ENCODE measurements at places on chromosomes 12 and 14.
A peak's percentile ranks its signal among the peaks of the same experiment; 100 is the strongest.

DNA sequence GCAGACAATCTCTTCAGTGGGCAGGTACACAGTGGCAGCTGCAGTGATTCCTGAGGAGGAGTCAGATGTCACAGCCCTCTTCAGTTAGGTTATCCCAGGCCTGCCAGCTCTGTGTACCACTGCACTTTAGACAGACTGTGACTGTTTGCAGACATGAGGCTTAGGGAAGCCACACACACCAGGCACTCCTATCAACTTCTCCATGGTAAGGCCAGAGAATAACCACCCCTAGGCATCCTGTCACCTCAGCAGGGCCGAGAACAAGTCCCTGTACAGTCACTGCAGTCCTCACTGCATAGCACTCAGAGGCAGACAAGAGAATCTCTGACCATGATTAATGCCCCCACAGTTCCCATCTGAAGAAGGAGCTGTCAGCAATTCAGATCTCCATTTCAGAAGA is 296.5 kb downstream of the GALC start:
- DNase-seq: no peak

- DNase-seq: no peak
Observed at GRCh38 chr12:84416626-84417025, 496.0 kb downstream of the SLC6A15 start.

DNA sequence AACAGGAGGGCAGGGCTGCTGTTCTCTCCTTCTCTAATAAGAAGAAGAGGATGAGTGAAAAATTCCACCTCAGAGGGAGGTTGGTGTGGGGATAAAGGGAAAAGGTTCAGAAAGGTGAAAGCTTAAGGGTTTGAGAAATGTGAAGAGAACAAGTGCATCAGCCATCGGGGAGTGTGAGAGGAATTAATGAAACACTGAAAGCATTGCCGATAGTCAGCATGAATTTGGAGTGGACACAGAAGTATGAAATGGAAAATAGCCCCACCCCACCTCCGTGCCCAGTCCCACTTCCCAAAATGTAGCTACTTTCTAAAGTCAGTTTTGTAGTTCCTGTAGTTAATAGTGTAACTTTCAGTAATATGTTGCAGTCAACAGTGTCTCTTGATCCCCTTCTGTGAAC is 33.4 kb downstream of the DIP2B start:
- no peak for DNase-seq

DNA sequence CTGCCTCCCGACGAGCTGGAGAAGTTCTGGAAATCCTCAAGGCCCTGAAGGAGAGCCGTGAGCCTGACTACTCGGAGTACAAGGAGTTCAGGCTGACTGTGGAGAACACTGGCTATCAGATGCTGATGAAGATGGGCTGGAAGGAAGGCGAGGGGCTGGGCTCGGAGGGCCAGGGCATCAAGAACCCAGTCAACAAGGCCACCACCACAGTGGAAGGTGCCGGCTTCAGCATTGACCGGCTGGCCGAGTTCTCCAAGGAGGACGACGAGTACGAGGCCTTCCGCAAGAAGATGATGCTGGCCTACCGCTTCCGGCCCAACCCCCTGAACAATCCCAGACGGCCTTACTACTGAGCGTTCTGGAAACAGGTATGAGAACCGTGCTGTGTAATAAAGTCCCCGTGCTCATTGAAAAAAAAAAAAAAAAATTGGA is 366.1 kb upstream of the ATXN7L3B start:
- no peak for DNase-seq

DNA sequence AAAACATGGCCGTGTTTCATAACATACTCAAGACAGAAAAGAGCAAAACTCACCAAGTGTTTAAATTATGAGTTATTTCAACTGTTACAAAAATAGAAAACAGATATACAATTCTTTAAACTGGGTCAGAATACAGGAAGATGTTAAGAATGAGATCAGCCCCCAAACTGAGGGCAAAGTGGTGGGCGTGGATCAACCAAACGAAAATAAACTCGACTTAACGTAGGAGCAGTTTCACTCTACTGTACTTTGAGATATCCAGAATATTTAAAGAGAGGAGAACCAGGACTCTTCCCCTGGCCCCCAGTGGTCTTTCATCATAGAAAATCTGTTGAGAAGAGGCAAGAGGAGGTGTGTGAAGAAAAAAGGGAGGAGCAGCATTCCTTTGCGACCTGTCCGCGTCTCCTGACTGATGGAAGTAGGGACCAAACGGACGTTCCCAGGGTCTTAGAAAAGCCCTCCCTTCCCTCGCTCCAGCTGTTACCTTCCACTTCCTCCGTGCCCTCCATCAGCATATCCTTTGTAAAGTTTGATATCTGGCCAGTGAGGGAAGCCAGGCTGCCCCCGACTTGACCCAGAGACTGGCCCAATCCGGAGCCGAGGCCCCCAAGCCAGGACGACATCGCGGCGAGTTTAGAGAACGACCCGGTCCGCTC is 668 bp downstream of the TRIP11 start:
- peak; percentile 77 for DNase-seq

DNA sequence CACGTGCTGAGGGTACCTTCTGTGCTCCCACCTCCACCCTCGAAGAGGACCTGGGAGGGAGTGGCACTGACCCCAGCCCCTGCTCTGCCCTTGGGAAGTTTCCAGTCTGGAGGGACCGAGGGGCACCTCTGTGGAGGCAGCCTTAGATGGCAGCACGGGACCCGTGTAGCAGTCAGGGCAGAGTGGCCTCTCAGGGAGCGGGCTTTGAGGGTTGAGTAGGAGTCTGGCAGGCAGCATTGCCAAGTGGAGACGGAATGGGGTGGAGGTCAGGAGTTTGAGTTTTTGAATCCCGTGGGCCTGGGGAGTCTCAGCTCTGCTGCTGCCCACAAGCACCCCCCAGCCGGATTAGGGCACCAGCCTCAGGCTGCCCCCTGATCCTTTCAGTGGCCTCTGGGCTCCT is 21.6 kb downstream of the KIF26A start:
- DNase-seq: no peak

DNA sequence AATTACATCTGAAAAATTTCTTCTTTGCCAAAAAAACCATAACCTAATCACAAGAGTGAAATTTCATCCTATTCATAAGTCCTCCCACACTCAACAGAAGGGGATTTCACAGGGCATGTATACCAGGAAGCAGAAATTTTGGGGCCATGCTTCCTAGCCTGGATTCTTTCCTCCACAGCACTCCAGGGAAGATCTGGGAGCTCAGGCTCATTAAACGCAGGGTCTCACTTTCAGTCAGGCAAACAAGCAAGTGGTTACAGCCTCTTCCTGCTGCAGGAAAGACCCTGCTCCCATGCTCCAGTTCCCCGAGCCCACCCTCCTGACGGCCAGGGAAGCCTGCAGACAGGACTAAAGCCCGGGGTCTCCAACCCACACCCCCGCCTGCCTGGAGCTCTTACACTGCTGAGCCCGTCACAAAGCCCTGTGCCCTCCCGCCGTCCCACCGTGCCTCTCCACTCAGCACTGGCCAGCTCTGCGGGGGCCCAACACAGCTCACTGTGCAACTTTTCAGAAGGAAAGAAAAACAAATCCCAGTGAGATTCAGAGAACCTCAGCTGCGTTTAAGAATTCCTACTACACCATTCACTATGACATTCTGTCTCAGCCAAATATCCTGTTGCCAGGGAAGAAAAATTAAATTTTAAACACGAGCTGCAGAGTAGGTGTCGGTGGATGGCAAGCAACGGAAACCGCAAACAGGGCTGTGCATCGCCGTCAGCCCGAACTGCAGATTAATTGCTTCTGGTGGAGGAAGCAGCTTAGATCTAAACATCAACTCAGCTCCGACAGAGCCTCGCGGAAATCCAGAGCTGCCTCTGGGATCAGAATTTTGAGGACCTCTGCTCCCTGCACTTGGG is 106.7 kb upstream of the SFSWAP start:
- no peak for DNase-seq

DNA sequence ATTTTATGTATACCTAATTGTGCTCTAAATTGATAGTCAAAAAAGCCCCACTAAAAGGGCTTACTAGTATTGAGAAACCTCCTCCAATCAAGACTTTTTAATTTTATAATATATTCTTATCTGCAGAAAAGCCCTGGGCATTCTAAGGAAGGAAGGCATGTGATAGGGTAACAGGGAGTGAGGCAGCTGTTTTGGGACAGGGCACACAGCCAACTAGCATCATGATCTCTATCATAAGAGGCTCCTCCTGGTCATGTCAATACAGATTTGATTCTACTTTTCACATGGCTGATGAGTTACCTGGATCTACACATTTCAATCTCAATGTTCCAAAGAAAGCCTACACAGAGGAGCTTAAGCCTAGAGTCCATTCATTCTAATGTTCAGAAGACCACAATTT is 9.1 kb downstream of the ADAM20 start:
- no peak for DNase-seq

GRCh38 chr12:21694660-21695059 is 37.0 kb upstream of the LDHB start:
- DNase-seq: no peak

- DNase-seq: no peak
Observed at GRCh38 chr12:32586390-32586789, 92.7 kb upstream of the DNM1L start.

GRCh38 chr12:115451780-115452736 is 768.1 kb upstream of the TBX3 start:
- DNase-seq: no peak

DNA sequence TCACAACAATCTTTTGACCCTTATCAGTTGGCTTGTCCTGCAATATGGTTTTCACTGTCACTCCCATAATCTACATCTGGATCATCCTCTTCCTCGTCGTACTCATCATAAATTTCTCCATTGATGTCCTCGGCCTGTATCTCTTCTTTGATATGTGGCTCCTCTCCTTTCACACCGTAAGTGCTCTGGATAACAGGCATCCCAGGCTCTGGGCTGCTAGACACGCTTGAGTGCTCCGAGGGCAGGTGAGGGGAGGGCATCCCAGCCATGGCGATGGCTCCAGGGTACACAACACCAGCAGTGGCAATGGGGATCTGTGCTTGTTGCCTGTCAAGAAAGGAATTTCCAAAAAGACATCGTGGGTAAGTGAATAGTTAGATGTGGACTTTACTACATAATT is 415.3 kb downstream of the SOX5 start:
- DNase-seq: no peak

- DNase-seq: no peak
Observed at GRCh38 chr12:58487255-58487654, 433.0 kb downstream of the LRIG3 start.

Data from muscle of arm (tissue), 14 donors.